Stimulated activated CD8-positive, alpha-beta memory T cell treated with anti-CD3 and anti-CD28 coated beads, Interleukin-2, amount 100 ng/mL, for 1 hour (primary cell): ENCODE measurements at places on chromosomes 3 and 15.

DNA sequence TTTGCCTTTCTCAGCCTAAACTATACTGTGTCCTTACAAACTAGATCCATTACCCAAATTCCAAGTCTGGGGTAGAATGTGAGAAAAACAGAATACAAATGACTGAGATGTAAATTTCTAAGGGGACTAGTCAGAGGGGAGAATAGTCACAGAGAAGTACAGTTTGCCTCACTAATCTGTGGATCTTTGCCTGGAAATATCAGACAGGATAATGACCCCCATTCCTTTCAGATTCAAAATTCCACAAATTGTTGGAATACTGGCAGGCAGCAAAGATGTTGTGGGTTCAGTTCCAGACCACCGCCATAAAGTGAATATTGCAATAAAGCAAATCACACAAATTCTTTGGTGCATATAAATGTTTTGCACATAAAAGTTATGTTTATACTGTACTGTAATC is 762.8 kb upstream of the NR2F2 start:
- no peak for DNase-seq

GRCh38 chr15:91866371-91866905 is 12.9 kb downstream of the SLCO3A1 start:
- DNase-seq, result no peak

DNA sequence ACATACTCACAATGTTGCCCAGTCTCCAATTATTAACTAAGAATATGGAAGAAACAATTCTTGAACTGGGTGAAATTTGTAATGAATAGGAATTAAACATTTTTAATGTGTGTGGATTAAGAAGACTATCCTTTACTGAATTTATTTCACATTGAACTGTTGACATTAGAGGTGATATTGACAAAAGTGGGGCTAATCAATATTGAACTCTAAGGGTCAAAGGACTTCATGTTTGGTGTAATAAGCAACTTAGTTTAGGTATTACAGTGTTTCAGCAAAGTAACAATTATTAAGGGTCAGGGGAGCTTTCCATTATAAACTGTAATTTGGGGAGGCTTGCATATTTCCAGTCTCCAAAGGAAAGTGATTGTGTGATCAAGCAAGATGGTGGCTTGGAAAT is 16.2 kb upstream of the NANOGP8 start:
- DNase-seq, result no peak

DNA sequence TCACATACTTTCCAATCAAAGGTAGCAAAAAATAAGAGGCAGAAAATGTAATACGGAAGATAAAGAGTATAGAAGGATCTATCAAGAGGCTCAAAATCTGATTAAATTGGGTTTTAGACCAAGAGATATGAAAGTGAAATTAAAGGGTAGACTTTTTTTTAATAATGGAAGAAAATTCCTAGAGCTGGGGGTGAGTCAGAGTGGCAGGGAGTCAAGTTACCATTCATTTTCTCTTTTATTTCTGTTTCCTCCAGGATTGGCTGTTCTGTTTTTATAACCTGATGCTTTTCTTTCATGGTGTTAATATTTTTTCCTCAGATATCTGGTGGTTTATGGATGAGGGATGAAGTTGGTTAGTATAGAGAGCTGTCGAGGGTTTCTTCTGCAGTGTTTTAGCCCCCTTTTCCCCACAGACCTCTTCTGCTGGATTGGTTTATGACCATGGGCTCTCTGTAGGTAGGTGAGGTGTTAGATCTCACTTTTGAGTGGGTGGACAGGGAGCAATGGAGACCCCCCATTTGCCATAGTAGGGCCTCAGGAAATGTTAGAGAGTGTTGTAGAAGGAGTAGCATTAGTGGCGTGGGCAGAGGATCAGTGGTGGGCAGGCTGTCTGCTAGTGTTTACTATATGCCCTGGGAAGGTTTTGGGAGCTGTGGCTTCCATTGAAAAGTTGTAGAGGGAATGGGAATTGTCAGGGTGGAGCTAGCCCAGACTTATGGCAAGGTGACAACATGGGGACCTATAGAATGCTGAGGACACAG is 201.6 kb upstream of the GOLGA6L4 start:
- no peak for DNase-seq

- DNase-seq, result no peak
These were observed 136.8 kb upstream of the FOXB1 start for GRCh38 chr15:59867086-59867855.

GRCh38 chr3:142647856-142648255 is 51.7 kb downstream of the PLS1 start:
- DNase-seq, result no peak

GRCh38 chr15:66163553-66163952 is 90.0 kb downstream of the MEGF11 start:
- DNase-seq, result no peak

- DNase-seq, result no peak
These were observed 155.7 kb downstream of the RAB11A start for GRCh38 chr15:66025015-66025452.

GRCh38 chr3:107824822-107825371 is 265.9 kb downstream of the CD47 start:
- no peak for DNase-seq

GRCh38 chr3:129953621-129954020 is 20.9 kb upstream of the TRH start:
- no peak for DNase-seq

DNA sequence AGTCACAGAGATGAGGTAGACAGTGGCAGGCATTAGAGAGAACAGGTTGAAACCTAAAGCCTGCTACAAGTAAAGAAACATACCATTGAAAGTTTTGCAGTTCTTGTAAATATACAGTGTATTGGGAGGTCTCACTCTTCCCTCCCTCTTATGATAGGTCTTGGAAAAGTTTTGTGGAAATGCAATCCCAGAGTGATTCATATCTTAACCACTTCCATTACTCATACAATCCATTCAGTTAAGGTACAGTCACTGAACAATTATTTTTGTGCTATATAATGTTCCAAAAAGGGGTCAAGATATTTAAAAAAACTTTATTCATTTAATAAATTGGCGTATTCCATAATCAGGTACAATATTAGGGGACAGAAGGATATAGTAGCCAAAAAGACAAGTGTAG is 737.7 kb upstream of the ALCAM start:
- DNase-seq, result no peak

GRCh38 chr3:170145278-170145677 is 36.3 kb downstream of the PHC3 start:
- no peak for DNase-seq

DNA sequence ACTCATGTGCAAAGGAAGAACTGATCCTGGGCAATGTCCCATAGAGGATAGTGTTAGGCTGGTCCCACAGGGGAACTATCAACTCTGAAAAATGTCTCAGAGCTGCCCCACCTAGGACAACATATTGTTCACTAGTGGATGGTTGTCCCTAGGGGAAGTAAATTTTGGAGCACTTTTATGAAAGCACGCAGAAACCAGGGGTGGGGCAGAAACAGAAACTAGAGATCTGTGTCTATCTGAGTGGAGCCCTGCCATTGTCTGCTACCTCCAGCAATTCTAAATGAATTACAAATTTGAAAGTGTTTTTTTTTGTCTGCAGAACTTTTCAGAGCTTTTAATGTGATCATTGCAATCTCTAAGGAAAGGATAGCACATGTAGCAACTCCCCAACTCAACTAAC is 357.1 kb upstream of the PROK2 start:
- DNase-seq, result no peak

DNA sequence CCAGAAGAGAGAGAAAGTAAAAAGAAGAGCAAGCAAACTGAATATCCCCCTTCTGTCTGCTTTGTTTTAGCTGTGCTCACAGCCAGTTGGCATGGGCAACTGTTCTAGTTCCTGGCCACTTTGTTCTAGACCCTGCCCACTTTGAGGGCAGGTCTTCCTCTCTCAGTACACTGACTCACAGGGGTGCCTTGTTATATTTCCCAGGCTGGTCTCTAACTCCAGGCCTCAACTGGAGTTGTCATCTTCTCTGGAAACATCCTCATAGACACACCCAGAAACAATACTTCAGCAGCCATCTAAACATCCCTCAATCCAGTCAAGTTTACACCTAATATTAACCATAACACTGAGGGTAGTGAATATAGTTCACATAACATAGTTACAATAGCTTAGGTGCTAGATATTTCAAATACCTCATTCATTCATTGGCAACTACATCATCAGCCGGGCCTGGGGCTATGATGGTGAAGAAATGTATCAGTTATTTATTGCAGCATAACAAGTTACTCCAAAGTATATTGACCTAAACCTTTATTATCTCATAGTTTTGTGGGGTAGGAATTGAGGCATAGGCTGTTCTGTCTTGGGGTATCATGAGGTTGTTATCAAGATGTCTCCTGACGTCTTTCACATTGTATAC is 106.0 kb downstream of the UBE2E2 start:
- DNase-seq, result no peak

DNA sequence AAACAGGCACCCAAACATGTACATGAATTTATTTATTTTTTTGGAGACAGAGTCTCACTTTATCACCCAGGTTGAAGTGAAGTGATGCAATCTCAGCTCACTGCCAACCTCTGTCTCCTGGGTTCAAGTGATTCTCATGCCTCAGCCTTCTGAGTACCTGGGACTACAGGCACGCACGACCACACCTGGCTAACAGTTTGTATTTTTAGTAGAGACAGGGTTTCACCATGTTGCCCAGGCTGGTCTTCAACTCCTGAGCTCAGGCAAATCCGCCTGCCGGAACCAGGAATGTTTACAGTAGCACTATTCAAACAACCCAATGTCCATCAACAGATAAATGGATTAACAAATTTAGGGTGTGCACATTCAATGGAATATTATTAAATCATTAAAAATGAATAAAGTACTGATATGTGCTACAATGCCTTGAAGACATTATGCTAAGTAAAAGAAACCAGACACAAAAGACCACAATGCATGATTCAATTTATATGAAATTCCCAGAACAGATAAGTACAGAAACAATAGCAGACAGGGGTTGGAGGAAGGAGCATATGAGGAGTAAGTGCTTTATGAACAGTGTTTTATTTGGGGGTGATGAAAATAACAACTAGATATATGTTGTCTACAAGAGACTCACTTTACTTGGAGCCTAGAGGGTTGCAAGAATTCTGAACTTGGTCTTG is 1.3 kb downstream of the LEO1 start:
- DNase-seq, result no peak

GRCh38 chr3:50124052-50124799 is 30.9 kb upstream of the SEMA3F start:
- DNase-seq, result no peak

- no peak for DNase-seq
These were observed 305.0 kb upstream of the TPM1 start for GRCh38 chr15:62737551-62737950.
